Lung (tissue), 17 donors: ENCODE measurements at places on chromosomes 7 and 10. TPM values are rescaled to one million over a fixed set of nuclear protein-coding genes. Genes with fewer than 3 reads are reported as not detected.

NDUFA5 gene
- total RNA-seq = 82.2 TPM

ZNF503 gene
- 37.8 TPM for total RNA-seq

INTS1 gene
- 121 TPM for total RNA-seq

- DNase-seq = no peak
- peaks cover 7% of the 10 kb centered on the region for H3K4me1 ChIP-seq
- peaks cover 3% of the 10 kb centered on the region for H3K27me3 ChIP-seq
- H3K36me3 ChIP-seq = peaks cover 4% of the 10 kb centered on the region
Observed at GRCh38 chr10:46552526-46553237, 3.8 kb downstream of the GPRIN2 start.

GRCh38 chr7:104903846-104904245, 110.2 kb upstream of the KMT2E start:
- H3K27me3 ChIP-seq = no peaks in the 10 kb centered on the region
- H3K36me3 ChIP-seq = no peaks in the 10 kb centered on the region
- no peaks in the 10 kb centered on the region for H3K4me1 ChIP-seq

GRCh38 chr10:133231946-133232574, 2.0 kb downstream of the UTF1 start:
- no peak overlapping the region for H3K4me3 ChIP-seq
- no peaks in the 10 kb centered on the region for H3K4me1 ChIP-seq
- H3K36me3 ChIP-seq = no peaks in the 10 kb centered on the region
- peaks cover 56% of the 10 kb centered on the region for H3K27me3 ChIP-seq
- no peak overlapping the region for H3K27ac ChIP-seq

DNA sequence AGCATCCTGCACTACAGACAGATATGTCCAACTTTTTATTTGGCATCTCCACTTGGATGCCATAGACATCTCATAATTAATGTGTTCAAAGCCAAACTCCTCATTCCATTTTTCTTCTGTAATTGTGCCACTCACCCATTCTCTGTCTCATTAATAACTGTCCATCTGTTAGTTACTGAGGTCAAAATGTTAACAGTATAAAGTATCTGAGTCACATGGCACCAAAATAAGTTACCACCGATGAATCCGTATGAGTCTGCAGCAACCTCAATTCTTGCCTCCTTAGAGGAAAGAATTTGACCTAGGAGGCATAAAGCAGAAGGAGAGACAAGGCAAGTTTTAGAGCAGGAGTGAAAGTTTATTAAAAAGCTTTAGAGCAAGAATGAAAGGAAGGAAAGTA, 16.5 kb upstream of the NT5C3A start:
- no peak overlapping the region for H3K27ac ChIP-seq
- DNase-seq = no peak
- H3K27me3 ChIP-seq = no peaks in the 10 kb centered on the region
- H3K4me3 ChIP-seq = no peak overlapping the region
- H3K36me3 ChIP-seq = no peaks in the 10 kb centered on the region
- H3K4me1 ChIP-seq = no peaks in the 10 kb centered on the region

DNA sequence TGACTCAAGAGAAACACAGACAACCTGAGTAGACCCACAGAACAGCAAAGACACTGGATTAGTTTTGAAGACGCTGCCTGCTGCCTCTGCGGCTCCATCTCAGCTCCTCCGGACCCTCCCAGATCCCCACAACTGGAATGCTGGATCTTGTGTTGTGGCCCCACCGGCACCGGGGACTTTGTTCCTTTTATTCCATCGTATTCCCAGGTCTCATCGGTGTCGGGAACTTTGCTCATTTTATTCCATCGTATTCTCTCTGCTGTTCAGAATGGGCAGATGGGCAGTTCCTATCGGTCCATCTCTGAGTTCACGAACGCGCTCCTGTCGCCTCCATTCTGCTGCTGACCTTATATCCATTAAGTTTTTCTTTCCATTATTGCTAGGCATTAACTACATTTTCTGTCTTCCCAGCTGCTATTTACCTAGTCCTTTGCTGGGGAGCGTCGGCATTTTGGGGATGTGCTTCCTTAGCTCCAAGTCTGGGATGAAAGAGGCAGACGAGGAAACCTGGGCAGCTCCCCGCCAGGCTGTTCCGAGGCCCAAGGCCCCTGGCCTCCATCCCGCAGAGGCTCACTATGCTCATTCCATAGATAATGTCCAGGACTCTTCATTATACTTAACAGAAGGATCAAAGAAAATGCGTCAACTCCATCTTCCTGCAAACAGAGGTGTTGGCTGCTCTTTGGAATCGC, 192.4 kb downstream of the MAD1L1 start:
- H3K4me1 ChIP-seq = peaks cover 5% of the 10 kb centered on the region
- H3K36me3 ChIP-seq = no peaks in the 10 kb centered on the region
- H3K4me3 ChIP-seq = no peak overlapping the region
